Tongue (tissue), 3 donors: ENCODE measurements at places on chromosomes 6 and 20. TPM values are rescaled to one million over a fixed set of nuclear protein-coding genes. Genes with fewer than 3 reads are reported as not detected.

- peak; percentile 35 for DNase-seq
Measured at GRCh38 chr6:129094147-129094546, 211.2 kb downstream of the LAMA2 start.

DNA sequence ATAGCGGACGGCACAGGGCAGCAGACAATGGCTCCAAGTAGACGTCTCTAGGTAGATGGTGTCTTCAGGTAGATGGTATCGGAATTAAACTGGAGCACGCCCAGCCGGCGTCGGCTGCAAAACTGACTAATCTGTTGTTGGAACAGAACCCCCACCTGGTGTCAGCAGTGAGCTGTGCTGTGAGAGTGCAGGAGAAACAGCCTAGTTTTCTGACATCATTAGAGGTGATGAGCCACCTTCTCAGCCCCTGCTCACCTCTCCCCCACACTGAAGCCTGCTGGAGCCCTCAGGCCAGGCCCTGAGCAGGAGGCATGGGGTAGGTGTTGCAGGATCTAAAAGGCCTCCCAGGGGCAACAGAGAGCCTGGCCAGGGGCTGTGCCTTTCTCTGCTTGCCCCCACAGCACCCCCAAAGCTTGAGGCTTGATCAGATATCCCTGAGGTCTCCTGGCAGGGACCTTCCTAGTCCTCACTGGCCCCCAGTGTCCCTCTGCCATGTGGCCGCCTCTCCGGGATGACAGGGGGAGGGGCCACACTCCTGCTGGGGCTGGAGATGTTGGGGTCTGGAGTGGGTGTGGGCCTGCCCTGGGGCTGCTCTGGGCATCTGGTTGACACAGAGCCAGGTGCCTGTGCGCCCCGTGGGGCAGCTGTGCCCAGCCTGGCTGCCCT, 6.9 kb upstream of the HELZ2 start:
- DNase-seq = peak; percentile 51

- DNase-seq = no peak
Measured at GRCh38 chr6:111012143-111012452, 30.3 kb downstream of the RPF2 start.

The ANKEF1 gene
- total RNA-seq = 1.8 TPM

DNA sequence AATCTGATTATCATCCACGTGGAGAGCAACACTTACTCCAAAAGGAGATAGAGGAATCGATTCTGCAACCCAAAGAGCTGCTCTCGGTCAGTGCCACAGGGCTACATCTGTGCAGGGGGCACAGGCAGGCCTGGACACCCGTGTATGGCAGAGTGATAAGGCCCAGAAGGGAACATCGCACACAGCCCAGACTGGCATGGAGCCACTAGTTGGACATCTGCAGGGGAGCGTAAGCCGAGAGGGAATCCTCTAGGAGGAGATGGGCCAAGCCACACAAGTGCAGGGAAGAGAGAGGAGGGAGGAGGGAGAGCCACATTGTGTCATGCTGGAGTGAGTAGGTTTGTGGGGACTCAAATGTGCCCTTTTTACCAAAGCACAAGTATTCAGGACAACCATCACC, 50.4 kb upstream of the ENTPD6 start:
- peak; percentile 38 for DNase-seq

GRCh38 chr6:6829872-6830685, 241.6 kb downstream of the LY86 start:
- no peak for DNase-seq

GRCh38 chr6:20334334-20334733, 67.3 kb upstream of the E2F3 start:
- no peak for DNase-seq

DNA sequence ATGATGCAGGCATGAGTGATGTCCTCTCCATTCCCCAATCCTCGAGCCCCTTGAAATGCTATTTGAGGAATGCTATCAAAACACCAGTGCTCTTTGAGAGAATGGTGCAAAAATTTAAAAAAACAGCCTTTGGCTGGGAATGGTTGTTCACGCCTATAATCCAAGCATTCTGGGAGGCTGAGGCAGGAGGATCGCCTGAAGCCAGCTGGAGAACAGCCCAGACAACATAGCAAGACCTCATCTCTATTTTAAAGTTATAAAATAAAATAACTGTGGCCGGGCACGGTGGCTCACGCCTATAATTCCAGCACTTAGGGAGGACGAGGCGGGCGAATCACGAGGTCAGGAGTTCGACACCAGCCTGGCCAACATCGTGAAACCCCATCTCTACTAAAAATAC, 4.2 kb upstream of the VARS1 start:
- DNase-seq = no peak

DNA sequence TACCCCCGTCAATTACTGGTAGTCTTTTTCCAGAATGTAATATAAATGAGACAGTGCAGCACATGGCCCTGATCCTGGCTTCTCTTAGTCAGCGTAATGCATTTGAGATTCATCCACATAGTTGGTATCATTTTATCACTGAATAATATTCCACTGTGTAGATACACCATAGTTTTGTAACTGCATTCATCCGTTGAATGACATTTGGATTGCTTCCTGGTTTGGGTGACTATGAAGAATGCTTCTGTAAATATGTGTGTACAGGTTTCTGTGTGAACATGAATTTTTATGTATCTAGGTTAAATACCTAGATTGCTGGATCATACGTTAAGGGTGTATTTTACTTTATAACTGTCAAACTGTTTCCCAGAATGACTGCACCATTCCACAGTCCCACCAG, 62.6 kb upstream of the STMND1 start:
- no peak for DNase-seq

DNA sequence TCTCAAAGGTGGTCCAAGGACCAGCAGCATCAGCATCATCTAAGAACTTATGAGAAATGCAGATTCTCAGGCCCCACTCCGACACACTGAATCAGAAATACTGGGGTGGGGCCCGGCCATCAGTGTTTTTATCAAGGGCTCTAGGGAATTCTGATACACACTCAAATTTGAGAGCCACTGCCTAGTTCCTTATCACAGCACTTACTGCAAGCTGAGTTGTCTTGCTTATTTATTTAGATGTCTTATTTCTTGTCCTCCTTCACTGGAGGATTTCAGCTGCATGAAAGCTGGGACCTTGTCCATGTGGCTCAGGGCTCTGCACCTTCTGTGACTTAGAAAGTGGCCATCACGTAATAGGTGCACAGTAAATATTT, 139.4 kb upstream of the RREB1 start:
- no peak for DNase-seq

- no peak for DNase-seq
Measured at GRCh38 chr6:79796197-79796596, 151.2 kb downstream of the ELOVL4 start.

- no peak for DNase-seq
Measured at GRCh38 chr20:16290358-16290757, 282.9 kb downstream of the KIF16B start.

The HM13 gene
- total RNA-seq = 44.3 TPM

DNA sequence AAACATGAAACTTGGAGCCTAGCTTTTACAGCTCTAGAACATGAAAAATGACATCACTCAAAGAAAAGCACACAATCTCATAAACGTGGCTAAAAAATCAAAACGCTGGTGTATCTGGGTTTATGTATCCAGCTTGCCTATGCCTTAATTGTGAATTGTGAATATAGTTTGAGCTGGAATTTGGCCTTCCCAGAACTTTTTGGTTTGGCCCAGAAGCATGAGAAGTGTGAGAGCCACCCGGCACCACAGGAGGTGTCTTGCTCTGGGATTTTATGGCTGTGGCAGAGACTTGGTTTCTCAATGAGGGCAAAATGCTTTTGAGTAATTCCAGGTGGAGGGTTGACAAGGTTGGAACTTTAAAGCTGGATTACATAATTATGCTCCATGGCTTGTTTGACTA, 69.2 kb downstream of the TIAM2 start:
- DNase-seq = no peak

GRCh38 chr6:86147311-86147710, 504.6 kb upstream of the SYNCRIP start:
- DNase-seq = no peak

GRCh38 chr6:103177791-103178190, 1681.9 kb downstream of the HACE1 start:
- no peak for DNase-seq

The CD93 gene
- 112 TPM for total RNA-seq

The VSX1 gene
- total RNA-seq = not detected

- DNase-seq = peak; percentile 1
Measured at GRCh38 chr6:96157018-96157565, 141.3 kb downstream of the FUT9 start.

DNA sequence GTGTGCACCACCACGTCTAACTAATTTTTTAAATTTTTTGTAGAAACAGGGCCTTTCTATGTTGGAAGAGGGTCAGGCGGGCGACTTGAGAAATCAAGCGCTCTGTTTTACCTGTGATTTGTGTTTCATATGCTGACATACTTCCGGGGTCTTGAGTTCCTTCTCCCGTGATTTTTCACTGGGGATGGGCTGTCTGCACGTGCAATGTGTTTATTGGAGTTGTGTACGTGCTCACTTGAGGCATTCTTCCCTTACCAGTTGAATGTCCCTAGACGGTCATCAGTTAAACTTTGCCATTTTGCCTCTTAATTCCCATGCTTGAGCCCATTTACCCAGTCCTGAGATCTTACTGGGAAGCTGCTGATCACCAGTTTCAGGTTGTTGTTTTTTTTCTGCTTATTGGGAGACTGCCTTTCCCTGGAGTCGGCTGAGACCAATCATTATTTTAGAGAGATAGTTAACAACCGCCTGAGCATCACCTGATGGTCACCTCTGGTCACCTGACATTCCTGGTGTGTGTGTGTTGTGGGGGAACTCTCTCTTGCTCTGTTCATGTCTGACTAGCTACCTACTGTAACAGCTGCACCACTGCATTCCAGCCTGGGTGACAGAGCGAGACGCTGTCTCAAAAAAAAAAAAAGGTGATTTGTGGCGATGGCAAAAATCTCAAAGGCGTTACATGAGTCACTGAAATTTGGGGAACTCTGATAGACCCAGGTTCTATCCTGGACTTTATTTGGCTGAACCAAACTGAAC, 34.8 kb upstream of the NCOA3 start:
- DNase-seq = no peak

DNA sequence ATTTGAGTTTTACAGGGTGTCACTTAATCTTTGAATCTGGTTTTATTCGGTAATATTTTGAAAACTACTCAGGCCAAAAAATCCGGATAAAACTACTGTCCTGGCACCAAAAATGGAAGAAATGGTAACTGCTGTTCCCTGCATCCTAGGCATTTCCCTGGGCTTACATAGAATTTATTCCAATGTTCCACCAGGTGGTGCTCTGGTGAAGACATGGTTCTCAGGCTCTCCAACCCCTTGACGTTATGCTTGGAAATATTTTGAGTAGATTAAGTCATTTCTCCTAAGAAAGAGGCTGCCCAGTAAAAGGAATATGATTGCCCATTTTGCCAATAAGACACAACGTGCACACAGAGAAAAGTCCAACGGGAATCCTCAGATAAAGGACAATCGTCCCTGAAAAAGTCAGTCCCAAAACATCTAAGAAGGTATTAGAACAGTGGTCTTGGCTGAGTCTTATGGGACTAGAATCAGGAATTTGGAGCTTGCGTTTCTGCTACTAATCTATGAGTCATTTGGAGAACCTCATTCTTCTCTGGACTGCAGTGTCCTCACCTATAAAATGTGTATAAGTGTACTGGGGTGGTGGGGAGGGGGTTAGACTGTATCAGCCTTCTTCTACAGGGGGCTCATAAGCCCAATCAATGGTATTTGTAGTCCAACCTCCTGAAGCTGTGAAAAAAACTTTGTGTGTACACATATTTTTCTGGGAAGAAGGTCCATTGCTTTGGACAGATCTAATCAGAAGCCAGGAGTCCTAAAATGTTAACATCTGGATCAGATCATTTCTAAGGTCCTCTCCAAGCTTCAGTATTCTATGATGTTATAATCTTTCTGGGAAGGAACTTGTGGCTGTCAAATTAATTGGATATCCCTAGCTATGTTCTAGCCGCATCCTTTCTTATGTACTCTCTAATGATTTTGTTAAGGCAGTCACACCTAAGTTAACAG, 131.0 kb upstream of the BMP2 start:
- peak; percentile 68 for DNase-seq

The LAMP5 gene
- 1.7 TPM for total RNA-seq
